Smooth muscle cell of bladder (primary cell): ENCODE measurements at places on chromosomes 3 and 15. TPM values are rescaled to one million over a fixed set of nuclear protein-coding genes. Genes with fewer than 3 reads are reported as not detected.

LEKR1 gene
- 0.37 and 0.43 TPM in 2 replicates for total RNA-seq

VPS39 gene
- 38.5 and 51.4 TPM in 2 replicates for total RNA-seq

ADAMTSL3 gene
- total RNA-seq = 0.14 and 0.18 TPM in 2 replicates

TMEM39A gene
- 65.8 and 67.6 TPM in 2 replicates for total RNA-seq

CLK3 gene
- total RNA-seq = 41.4 and 55.7 TPM in 2 replicates

EBLN2 gene
- total RNA-seq = 4.3 and 4.6 TPM in 2 replicates
